ENCODE measurements at places on chromosomes 4 and X.

DNA sequence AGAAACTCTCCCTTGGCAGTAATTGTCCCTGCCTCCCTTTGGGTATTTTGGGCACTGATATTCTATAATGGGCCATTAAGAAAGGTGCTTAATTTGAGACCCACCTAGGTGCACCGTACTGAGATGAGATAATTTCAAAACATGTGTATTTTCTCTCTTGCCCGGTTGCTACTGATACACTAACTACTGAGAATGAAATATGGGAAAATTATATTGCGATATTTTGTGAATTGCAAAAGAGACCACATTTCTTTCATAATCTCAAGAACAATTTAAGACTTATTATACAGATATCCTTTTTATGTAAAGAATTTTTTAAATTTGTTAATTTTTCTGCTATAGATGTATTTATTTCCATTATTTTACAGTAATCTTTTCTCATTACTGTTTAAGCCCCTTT lies 284.9 kb downstream of the ADGRL3 start:
- DNase-seq = no peak

DNA sequence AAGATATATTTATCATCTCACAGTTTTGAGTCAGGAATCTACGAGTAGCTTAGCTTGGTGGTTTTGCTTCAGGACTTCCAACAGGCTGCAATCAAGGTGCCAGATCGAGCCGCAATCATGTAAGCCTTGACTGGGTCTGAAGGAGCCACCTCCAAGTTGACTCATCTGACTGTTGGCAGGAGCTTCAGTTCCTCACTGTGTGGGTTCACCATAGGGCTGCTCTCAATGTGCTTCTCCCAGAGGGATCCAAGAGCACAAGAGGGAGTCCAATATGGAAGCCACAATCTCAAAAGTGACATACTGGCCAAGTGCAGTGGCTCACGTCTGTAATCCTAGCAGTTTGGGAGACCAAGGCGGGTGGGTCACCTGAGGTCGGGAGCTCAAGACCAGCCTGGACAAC lies 26.5 kb downstream of the DCHS2 start:
- DNase-seq = no peak

GRCh38 chr4:133208694-133209285 lies 59.7 kb downstream of the PCDH10 start:
- DNase-seq = no peak

DNA sequence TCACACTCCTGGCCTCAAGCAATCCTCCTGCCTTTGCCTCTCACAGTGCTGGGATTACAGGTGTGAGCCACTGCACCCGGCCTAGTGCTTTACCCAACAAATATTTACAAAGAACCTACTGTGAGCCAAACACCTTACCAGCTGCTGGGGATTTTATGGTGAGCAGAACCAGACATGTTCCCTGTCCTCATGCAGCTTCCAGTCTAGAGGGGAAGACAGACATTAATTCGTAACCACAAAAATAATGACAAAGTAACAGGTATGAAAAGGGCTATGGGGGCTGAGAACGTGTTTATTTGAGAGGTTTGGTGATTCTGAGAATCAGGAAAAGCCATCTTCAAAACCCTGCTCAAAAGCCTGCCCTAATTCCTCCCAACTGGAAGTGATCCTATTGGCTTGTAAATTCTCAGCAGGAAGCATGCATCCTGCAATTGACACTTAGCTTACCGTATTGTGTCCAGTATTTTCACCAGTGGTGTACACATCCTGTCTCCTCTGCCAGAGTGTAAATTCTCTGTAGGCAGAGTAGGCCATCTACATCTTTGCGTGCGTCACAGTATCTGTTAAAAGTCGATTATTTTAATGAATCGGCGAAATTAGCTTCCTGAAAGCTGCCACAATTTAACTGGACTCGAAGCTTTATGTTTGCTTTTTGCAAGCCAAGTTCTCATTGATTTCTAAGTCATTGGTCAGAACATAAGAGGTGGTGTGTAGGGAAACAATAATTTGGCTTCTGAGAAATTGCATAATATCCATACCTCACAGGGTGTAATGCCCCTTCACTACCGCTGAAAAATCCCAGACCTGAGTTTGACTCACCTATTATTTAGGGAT lies 67.0 kb downstream of the TMEM156 start:
- no peak for DNase-seq

- DNase-seq = peak; percentile 10
Observed at GRCh38 chr4:118888666-118889311, at the start of gene SYNPO2. Gene SYNPO2, plus strand, starts transcription at chr4:118888854. Its CDS starts 183 bp downstream, at chr4:118889037.

DNA sequence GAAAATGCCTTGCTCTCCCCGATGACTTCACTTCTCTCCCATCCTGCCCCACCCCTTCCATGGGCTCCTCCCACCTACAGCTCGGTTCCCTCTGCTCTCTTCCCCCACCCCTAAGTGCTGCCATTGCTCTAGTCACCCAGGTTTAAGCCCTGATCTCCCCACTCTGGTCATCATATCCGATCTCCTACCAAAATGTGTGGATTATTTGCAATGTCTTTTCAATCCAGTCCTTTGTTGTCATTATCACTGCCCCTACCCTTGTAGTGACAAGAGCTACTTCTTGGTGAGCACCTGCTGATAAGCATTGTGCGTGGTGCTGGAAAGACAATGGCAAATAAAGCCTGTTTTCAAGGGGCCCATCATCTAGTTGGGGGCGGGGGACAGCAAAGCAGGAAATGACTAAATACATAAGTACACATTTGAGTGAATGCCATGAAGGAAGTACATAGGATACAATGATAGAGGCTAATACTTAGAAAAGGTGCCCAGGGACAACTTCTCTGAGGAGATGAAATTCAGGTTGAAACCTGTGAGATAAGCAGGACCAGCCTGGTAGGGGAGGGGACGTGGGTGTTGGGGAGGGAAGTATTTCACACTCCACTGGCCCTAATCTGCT lies 63.8 kb downstream of the DLG3 start:
- DNase-seq = no peak

DNA sequence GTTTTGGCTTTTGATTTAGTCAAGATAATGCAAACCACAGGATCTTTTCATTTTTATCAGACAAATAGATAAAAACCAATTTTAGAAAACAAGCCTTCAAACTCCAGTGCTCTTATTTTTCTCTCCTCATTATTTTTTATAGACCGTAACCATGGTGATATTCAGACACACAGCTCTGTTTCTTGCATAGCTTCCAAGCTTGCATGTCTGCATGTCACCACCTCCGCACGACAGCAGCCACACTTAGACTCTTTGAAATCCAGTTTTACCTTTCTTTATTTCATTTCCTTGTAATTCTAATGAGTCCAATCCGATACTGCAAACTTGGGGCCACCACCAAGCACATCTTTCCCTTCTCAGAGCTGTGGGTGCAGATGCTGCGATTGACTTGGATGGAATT lies 94.3 kb upstream of the GPM6A start:
- no peak for DNase-seq

DNA sequence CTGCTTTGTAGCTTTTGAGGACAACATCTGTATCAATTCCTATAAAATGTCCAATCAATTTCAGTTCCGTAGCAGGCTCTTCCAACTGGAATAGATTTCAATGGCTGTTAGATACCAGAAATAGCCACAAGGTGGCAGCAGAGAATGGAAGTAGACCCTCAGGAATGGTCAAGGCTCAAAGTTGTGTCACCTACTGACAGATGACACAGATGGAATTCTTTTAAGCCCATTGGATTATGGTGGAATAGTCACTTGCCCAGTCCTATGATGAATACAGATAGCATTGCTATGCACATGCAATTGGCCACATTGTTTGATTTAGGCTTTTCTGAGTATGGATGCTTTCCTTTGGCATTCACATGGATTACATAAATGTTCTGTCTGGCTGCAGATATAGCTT lies 130.4 kb upstream of the RADX start:
- DNase-seq = peak; percentile 0

DNA sequence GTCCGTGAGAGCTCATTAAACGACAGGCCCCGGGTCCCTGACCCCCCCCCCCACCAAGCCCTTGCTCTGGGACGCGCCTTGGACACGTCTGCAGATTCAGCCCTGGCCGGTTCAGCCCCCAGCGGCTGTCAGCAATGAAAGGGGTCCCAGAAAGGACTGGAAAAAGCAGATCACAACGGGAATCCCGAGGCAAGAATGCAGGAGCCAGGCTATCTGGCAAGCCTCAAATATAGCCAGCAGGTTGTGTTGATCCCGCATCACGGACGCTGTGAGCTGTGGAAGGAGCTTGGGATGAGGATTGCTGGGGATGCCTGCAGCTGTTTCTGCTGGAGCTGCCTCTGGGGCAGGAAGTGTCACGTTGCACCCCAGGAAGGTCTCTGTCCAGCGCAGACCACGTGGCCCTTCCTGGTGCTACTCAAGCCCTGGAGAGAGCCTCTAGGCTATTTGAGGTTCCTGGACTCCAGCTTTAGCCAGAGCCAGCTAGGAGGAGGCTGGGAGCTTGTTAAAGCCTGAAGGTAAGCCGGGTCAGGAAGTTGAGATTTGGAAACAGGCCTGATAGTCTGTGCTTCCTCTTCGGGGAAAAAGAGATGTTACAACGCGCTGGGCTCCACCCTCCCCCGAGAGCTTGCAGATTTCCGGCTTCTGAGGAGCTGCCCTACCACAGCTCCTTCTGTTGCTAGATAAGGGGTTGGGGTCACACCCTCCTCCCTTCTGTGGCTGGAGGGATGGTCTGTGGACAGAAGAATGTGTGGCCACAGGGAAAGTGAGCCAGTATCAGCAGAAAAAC lies 19.3 kb upstream of the CSF2RA start:
- DNase-seq = no peak

Measured in activated CD4-positive, CD25-positive, alpha-beta regulatory T cell (primary cell).